GM23248 (cell line): ENCODE measurements at places on chromosomes 12 and 14. TPM values are rescaled to one million over a fixed set of nuclear protein-coding genes. Genes with fewer than 3 reads are reported as not detected.

GRCh38 chr12:108605690-108606406 lies 8.0 kb upstream of the TMEM119 start:
- DNase-seq, result no peak

RND1 gene
- 0.32 TPM in 1 of 2 replicates, not detected in the other for total RNA-seq

DNA sequence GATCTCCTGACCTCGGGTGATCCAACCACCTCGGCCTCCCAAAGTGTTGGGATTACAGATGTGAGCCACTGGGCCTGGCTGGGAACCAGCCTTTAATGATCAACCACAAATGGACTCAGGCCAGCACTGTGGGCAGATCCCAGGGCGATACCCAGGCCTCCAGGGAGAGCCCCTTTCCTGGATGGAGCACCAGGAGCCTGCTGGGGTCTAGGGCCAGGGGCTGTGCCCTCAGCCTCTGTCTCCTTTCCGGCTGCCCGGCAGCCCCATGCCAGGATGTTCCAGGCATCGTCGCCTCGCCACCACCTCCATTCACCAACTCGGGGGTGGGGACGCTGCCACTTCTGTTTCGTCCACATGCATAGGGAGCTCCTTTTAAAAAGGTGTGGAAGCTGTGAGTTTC lies 2.3 kb downstream of the ADGRD1 start:
- DNase-seq, result no peak

DNA sequence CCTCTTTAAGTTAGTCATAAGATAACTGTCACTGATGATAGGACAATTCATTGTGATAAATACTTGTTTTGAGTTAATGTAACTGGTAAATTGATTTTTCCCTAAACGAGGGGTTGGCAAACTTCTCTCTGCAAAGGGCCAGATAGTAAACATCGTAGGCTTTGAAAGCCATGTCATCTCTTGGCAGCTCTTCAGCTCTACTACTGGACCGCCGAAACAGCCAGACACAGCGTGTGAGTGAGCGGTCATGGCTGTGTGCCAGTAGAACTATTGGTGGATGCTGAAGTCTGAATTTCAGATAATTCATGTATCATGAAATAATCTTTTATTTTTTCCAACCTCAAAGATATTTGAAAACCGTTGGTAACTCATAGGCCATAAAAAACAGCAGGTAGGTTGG lies 9.9 kb downstream of the PIWIL1 start:
- DNase-seq, result no peak

CFAP54 gene
- 0.32 and 2.0 TPM in 2 replicates for total RNA-seq

DNA sequence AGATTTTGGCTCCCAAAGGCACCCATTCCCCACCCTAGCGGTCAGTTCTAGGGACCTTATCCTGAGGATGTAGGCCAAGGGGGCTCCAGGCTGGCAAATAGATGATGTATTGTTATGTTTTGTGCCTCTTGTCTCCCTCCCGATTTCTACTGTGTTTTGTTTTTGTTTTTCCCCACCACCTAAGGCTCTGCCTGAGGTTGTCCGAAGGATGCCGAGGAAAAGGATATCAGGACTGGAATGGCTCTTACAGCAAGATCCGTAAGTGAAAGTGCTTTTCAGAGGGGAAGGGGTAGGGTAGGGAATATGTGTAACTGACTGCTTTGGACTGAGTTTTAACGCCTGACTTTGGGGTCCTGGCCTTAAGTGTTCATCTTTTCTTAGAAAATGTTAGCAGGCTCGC lies 6.6 kb downstream of the FOXG1 start:
- DNase-seq, result no peak

- DNase-seq, result no peak
Observed at GRCh38 chr12:125070112-125070511, 4.9 kb downstream of the AACS start.

GRCh38 chr12:46370380-46370734 lies 2.2 kb downstream of the SLC38A2 start:
- DNase-seq, result peak; percentile 51

DNA sequence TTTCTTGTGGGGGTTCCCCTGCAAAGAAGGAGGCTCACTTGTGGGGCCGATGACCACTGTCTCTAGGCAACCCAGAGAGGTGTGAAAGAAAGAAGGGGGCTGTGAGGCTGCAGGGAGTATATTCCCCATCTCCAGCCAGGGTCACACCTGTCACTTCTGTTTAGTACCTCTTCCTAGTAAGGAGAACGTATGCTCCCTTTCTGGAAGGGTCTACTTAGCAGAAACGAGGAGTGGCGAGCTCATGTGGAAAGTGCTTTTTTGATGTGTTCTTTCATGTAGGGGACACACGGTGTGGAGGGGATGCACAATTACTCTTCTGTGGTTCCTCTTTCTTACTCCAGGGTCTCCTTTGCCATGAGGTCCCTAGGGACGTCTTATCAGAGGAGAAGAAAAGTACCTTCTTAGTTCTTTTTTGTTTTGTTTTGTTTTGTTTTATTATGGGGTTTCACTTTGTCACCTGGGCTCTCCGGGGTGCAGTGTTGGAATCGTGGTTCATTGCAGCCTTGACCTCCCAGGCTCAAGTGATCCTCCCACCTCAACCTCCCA lies 58.3 kb downstream of the PRKCH start:
- DNase-seq, result no peak

DNA sequence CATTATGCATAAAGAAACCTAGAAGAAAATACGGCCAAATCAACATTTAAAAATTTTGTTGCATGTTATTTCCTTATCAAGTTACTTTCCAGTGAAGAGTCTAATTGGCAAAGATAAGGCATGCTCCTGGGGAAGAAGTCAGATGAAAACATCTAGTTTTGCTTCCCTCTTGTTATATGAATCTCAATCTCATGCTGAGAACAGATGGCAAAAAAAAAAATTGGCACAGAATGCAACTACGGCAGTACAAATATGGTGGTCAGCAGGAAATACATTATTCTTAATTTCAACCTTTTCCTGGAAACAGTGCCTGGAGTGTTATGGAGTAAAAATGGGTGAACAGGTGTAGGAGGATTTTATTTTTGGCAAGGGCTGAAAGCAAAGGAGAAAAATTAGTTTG lies 32.8 kb downstream of the HECTD4 start:
- no peak for DNase-seq

GRCh38 chr14:91412939-91413338 lies 4.7 kb downstream of the CCDC88C start:
- DNase-seq, result no peak

DNA sequence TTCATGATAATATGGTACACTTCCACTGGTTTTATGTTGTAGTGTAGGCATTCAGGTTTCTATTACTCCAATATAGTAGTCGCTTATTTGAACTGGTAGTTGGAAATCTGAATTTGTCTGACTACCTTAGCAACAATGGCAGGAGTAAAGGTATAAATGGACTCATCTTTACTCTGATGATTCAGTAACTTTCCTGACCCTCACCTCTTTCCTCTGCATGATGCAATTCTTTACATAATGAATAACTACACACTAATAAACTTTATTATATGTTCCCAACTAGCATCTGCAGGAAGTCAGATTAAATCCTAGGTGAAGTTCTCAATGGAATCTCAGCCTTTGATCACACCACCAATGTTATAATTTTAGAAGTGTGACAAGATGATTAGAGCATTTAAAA lies 70.5 kb upstream of the ATP2B1 start:
- no peak for DNase-seq

- peak; percentile 97 for DNase-seq
Observed at GRCh38 chr12:93624595-93625294, 52.3 kb downstream of the SOCS2 start.

DNA sequence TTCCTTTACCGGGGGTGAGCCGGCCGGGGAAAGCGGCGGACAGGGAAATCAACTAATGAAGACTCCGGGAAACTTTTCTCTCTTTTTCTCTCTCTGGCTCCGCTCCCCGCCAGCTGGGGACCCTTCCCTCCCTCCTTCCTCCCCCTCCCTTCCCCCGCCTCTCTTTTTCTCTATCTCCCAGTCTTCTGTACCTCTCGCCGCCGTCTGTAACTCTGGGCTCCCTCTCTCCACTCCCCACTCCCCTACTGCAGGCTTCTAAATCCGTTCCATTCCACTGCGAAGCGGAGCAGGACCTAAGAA lies 6.9 kb upstream of the HOXC11 start:
- DNase-seq, result no peak

NOPCHAP1 gene
- 1.0 and 1.2 TPM in 2 replicates for total RNA-seq

- peak; percentile 82 for DNase-seq
Observed at GRCh38 chr12:80598004-80598606, 109.3 kb upstream of the MYF6 start.

DNA sequence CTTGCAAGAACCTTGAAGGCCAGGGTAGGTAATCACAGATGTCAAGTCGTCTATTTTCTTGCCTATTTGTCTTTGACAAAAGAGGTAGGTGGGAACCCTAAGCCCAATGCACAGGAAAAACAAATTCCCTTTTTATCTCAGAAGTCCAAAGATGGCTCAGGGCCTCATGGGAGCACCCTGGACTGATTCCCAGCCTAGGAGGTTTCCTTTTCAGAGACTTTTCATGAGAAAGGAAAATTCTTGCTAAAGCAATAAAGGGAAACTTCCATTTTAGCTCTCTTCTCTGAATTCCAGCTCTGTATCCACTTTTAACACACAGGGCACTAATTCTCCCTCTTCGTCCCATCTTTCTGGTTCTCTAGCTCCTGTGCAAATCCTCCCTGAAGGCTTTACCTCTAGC lies 1.2 kb downstream of the ZNF641 start:
- peak; percentile 61 for DNase-seq

HOXC6 gene
- 3.6 and 4.9 TPM in 2 replicates for total RNA-seq

DNA sequence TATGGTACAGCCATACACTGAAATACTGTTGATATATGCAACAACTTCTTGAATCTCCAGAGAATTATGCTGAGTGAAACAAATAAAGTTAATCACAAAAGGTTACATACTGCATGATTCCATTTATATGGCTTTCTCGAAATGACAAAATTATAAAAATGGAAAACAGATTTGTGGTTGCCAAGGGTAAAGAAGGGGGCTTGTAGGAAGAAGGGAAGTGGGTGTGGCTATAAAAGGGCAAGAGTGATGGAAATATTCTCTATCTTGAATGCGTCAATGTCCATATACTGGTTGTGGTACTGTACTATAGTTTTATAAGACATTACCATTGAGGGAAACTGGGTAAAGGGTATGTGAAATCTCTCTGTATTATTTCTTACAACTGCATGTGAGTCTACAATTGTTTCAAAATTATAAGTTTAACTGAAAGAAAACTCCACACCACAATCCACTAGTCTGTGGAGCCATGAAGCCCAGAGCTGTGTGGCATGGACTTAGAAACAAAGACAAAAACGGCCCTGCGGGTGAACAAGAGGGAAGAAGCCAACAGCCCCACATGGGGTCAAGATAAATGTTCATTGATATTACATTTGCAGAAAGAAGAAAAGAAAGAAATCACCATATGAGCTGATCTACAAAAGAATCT lies 18.3 kb upstream of the TSPAN11 start:
- DNase-seq, result no peak

LMNTD1 gene
- 0.13 and 0.43 TPM in 2 replicates for total RNA-seq

DNA sequence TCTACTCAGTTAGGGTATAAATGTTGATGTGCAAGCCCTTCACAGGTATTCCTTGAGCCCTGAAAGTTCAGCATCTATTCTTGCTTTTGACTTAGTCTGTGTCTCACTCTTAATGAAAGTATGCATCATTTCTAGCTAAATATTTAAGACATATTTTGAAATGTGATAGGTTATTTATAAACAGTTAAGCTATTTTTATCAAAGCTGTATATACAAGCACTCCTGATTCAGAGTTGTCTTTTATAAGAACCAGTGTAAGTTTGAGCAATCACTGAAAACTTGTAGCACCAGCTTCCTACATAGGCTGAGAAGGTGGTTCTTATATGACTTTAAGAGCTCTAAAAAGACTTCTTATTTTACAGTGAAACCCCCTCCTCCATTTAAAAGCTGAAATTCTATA lies 98.6 kb downstream of the MYF5 start:
- no peak for DNase-seq

DNA sequence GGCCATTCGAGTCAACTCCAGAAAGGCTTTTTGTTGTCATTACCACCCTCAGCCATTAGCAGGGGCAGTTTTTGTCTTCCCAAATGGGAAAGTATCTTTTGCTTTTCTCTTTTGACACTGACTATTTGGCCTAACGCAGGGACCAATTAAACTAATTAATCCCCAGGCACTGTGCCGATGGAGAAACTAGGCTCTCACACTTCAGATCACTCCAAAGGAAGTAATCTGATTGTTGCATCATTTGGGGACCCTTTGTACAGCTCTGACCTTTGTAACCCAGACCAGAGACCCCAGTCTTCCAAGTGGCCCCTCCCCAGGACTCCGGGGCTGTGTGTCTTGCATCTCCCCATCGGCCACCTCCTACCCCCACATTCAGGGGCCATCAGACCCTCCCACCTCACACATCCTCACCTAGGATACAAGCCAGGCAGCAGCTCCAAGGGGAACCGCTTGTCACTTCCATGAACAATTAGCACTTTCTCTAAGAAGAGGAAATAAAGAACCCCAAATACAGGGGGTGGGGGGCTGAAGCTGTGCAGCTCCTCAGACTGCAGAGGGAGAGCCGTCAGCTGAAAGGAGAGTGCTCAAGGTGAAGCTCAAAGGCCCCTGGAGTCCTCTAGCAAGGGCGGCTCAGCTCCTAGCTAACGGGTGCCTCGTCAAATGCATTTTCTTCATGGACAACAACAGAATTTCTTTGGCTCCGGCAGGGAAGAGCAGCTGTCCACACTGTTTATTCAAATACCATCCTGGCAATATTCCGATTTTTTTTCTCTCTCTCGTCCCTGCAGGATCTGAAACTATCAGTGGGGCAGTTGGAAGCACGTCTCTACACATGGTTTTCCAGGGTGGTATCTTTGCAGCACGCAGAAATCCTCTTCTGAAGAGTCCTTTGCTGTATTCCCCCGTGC lies 64.3 kb upstream of the DIO3 start:
- no peak for DNase-seq

- DNase-seq, result peak; percentile 96
Observed at GRCh38 chr12:96198965-96199364, 4.8 kb downstream of the ELK3 start.

DNA sequence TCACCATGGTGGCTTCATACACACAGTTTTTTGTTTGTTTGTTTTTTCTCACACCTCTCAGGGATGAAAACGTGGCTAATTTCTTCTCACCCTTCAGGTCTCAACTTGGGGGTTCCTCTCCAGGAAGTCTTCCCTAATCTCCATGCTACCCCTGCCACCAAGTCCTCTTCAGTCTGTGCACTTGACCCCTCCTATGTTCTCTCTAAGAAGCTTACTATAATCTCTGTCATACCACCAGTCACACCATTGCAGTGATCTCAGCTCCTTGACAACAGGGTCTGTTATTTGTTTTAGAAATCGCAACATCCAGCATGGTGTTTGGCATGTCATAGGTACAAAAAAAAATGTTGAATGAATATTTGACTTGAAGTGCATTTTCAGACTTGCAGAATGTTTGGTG lies 83.4 kb downstream of the PRORP start:
- DNase-seq, result no peak

TMTC1 gene
- 20.5 and 25.3 TPM in 2 replicates for total RNA-seq

- DNase-seq, result peak; percentile 71
Observed at GRCh38 chr14:59254911-59255545, 66.6 kb downstream of the DAAM1 start.

SYNJ2BP gene
- total RNA-seq, result 12.2 and 13.3 TPM in 2 replicates

GRCh38 chr12:131121705-131122405 lies 168.1 kb downstream of the ADGRD1 start:
- DNase-seq, result no peak
